Activated CD8-positive, alpha-beta T cell treated with anti-CD3 and anti-CD28 coated beads, Interleukin-2, amount 10 ng/mL, durations not matched to agents 7 days and 5 days (primary cell): ENCODE measurements at places on chromosomes 5 and 9. TPM values are rescaled to one million over a fixed set of nuclear protein-coding genes. Genes with fewer than 3 reads are reported as not detected.
A peak's percentile ranks its signal among the peaks of the same experiment; 100 is the strongest.

The F2RL2 gene
- not detected for total RNA-seq

DNA sequence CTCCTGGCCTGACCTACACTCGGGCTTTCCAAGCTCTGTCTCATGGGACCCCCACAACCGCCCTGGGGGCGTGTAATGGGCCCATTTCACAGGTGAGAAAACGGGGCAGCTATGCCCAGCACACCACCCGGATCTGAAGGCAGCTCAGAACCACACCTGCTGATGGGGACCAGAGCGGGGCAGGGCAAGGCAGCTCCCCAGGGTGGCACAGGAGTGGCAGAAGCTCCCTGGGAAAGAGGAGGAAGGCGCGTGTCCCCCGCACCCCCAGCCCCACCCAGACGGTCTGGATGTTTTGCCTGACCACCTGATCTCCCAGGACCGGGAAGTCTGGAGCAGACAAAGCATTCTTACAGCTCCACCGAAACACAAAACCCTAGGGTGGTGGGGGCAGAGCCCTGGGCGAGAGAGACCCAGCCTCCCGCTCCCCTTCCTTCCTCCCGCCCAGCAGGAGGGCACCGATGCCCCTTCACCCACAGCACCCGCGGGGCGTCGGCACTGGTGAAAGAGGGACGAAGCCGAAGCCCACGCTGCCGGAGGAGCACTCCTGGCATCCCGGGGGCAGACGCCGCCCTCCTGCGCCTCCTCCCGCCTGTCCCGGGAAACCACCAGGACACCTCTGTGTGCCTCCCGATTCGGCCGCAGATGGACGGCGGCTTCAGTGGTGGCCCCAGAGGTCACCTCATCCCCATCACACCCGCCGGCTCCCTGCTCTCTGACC, 14.5 kb downstream of the NOTCH1 start:
- DNase-seq, result no peak

DNA sequence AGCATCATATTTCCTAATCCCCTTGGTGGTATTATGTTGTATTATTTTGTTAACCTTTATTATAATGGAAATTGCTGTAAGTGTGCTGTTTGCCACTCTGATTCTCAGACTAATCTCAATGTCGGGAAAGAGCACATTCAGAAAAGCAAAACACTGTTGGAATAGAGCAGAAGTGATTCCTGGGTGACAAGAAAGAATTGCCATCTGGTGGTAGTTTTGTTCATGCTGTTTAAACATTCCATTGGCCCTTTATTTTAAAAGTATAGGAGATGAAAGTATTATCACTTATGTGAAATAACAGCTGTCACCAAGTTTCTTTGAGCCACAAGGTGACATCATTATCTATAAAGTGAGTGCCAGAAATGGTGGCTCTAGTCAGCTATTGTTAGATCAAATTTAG, 301.3 kb upstream of the SGCD start:
- DNase-seq, result no peak

GRCh38 chr5:42837601-42838000, 25.9 kb upstream of the SELENOP start:
- DNase-seq, result no peak

GRCh38 chr5:123037104-123037418, 536 bp upstream of the PPIC start:
- DNase-seq, result no peak

GRCh38 chr9:133687856-133688761, 50.0 kb downstream of the SARDH start:
- DNase-seq, result no peak

DNA sequence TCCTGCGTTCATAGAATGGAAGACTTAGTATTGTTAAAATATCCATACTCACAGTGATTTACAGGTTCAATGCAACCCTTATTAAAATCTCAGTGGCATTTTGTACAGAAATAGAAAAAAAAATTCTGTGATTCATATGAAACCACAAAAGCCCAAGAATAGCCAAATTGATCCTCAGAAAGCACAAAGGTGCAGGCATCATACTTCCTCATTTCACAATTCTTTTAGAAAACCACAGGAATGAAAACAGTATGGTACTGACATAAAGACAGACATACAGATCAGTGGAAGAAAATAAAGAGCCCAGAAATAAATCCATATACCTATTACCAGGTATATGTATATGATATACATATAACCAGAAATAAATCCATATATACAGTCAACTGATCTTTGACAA, 86.8 kb upstream of the MEGF10 start:
- no peak for DNase-seq

DNA sequence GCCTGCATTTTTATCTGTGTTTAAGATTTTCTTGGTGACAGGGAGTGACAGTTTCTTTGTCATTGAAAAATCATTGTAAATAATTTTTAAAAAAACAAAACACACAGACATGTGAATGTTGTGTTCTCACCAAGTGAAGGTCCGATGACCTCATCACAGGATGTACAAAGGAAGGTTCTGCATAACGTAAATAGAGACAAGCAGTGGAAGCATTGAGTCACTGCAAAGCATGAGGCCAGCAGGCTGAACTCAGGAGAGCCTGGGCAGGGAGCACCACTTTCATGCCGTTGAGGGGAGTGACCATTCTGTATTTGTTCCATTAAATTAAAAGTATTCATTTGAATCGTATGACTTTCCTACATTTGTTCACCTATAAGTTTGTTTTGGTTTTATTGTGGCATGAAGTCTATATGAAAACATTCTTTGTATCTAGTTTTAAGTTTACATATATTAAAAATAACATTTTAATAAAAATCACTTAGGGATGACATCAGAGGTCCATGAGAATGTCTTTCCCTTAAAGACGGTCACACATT, 70.4 kb upstream of the TLE1 start:
- no peak for DNase-seq

DNA sequence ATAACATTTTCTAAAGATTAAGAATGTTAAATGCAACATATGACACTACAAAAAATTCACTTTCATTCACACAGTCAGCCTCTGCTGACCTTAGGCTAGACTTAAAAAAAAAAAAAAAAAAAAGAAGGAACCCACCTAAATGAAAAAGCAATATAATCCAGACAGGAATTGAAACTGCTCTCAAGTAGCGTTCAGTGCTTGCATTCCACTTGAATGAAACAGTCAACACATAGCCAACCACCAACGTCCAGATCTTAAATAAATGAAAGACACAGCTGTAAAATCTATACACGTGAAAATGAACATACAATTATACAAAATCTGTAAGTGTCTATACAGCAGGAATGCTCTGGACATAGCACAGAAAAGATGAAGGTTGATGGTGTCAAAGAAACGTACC, 11.4 kb downstream of the TMEM245 start:
- DNase-seq, result no peak

GRCh38 chr9:129202613-129203555, 24.8 kb upstream of the IER5L start:
- peak; percentile 93 for DNase-seq

DNA sequence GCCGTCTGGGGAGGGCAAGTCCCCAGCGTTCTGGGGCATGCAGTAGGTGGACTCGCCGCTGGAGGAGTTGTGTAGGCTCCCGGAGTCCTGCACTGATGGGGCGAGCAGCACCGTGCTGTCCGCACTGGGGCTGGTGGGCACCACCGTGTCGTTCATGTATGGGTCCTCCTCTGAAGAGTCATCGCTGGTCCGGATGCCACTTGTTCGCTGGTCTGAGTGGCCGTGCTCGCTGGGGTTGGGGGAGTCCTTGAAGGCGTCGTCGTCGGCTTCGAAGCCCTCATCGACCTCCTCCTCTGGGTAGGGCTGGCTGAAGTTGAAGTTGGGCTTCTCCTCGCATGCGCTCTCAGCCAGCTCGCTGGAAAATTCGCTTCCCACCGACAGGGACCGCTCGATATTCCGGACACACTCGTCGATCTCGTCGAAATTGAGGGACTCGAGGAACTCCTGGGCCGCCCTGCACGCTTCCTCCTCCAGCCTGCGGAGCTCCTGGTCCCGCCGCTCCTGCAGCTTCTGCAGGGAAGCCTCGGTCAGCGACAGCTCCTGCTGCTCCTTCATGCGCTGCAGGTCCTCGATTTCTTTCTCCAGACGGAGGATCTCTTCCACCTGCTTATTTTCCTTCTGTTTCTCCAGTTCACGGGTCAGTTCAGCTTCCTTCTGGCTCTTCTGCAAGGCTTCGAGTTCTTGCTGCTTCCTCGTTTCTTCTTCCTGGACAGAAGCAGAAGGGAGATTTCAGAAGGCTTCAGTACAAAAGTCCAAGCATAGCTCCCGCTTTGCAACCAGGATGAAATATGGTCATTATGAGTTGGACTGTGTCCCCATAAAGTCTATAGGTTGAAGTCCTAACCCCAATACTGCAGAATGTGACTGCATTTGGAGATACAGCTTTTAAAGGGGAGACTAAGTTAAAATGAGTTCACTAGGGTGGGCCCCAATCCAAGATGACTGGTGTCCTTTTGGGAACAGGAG, 84.6 kb upstream of the RETREG1 start:
- no peak for DNase-seq

GRCh38 chr9:16031971-16032370, 479.1 kb downstream of the CCDC171 start:
- DNase-seq, result no peak

DNA sequence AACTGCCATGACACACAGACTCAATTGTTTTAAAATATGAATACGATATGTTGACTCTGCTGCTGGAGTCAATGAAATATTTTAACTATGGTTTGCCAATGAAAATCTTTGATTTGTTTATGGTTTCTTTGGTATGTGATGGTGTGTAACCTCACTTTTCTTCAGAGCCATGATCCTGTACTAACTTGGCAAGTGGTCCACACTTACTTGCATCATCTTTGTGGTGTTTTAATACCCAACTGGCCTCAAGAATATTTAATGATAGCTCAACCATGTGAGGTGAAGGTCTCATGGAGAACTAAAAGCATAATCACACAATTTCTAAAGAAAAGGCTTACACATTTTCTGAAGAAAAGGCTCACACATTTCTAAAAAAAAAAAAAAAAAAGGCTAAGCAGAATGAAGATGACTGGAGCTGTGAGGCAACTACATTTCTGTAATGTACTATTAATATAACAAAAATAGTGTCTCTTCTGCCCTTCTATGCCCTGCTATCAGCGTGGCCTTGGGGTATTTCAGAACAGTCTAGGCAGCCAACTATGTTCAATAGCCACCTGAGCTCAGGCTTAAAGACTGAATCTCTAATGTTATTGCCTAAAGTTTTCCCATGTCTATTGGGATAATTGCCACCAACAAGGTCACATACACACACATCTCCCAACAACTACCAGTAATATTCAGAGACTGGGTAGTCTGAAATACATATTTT, 395.0 kb downstream of the MLLT3 start:
- no peak for DNase-seq

GRCh38 chr5:73183000-73183399, 10.0 kb downstream of the TMEM174 start:
- no peak for DNase-seq

GRCh38 chr5:34603378-34603777, 52.8 kb upstream of the RAI14 start:
- no peak for DNase-seq

DNA sequence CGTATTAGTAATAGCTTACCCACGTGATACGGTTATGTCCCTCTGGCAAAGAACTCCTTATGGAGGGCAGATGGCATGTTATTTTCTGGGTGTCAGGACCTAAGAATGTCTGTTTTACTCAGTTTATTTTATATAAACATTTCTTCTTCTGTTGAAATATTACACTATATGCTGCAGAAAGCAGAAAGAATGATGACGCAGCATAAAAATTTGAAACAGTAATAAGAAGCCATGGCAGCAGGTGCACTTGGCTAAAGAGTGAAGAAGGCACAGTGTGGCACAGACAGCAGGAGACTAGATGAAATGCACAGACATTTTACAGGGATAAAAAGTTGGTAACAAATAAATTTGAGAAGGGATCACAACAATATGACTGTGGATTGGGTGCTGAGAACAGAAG, 46.3 kb upstream of the CDH10 start:
- no peak for DNase-seq

- no peak for DNase-seq
Observed at GRCh38 chr9:73133921-73134407, 17.7 kb upstream of the ANXA1 start.

DNA sequence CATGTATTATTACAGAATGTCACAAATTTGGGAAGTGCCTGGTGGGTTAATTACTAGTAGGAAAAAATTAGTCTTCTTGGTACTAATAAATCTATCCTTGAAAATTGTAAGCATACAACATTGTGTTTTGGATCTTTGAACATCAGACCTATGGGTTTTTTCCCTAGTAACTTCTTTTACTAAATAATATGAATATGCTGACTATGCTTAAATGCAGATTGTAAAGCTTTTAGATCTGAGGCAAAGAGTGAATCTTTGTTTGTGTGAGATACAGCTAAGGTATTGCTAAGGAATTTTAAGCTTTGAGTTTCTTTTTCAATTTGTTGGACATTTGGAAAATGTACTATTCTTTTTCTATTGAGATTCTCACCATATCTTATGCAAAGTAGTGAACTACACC, 390.6 kb upstream of the CCNH start:
- DNase-seq, result no peak

DNA sequence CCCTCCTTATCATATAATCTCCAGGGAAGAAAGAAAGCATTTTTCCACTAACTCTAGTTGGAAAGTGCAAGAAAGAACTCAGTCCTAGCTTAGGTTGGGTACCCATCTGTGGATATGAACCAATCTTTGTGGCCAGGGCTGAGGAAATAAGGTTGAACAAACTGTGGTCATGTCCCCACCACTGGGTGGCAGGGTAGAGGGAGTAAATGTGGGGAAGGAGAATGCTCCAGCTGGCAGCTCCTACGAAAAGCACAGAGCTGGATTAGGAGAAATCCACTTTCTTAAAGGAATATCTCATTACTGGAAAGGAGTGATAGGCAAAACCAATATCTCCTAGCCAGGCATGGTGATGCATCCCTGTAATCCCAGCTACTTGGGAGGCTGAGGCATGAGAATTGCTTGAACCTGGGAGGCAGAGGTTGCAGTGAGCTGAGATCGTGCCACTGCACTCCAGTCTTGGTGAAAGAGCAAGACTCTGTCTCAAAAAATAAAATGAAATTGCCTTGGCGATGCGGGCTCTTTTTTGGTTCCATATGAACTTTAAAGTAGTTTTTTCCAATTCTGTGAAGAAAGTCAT, 175.1 kb downstream of the CCDC192 start:
- peak; percentile 26 for DNase-seq

DNA sequence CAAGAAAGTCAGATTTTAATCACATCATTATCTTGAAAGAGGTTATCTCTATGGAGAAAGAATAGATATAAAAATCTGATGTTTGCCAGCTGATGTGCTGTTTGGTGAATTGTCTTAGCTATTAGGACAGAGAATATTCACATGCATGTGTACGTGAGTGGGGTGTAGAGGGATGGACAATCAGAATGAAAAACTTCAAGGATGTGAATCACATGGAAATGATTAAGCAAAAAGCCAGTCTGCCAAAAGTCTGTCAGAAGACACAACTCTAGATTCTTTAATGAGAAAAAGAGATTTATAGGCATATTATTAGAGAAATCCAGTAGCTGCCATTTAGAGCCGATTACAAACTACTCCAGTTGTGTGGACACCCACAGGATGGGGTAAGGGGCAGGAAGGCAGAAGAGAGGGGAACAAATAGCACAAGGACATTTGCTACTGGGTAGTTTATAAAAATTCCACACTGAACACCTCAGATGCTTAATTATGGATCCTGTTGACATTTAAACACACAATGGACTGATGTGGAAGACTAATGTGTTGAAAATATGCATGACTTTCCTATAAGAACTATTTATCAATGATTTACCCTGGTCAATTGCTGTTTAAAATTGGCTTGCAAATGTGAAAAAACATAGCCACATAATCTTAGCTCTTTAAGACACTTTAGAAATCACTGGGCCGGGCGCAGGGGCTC, 127.4 kb downstream of the PTTG1 start:
- no peak for DNase-seq

- no peak for DNase-seq
Observed at GRCh38 chr9:26954050-26954508, 2.1 kb upstream of the IFT74 start.

- DNase-seq, result no peak
Observed at GRCh38 chr9:567747-568305, 273.7 kb upstream of the DMRT1 start.
